ENCODE measurements at places on chromosomes 7 and 10. TPM values are rescaled to one million over a fixed set of nuclear protein-coding genes. Genes with fewer than 3 reads are reported as not detected.

GSDME gene
- 18.9 TPM for total RNA-seq

GRCh38 chr10:53697038-53697437, 924.5 kb upstream of the MBL2 start:
- no peak overlapping the region for H3K27ac ChIP-seq
- DNase-seq: no peak
- no peaks in the 10 kb centered on the region for H3K27me3 ChIP-seq
- no peak overlapping the region for H3K4me3 ChIP-seq
- no peaks in the 10 kb centered on the region for H3K4me1 ChIP-seq

- DNase-seq: no peak
These were observed 18.1 kb downstream of the SHH start for GRCh38 chr7:155794196-155794595.

DNA sequence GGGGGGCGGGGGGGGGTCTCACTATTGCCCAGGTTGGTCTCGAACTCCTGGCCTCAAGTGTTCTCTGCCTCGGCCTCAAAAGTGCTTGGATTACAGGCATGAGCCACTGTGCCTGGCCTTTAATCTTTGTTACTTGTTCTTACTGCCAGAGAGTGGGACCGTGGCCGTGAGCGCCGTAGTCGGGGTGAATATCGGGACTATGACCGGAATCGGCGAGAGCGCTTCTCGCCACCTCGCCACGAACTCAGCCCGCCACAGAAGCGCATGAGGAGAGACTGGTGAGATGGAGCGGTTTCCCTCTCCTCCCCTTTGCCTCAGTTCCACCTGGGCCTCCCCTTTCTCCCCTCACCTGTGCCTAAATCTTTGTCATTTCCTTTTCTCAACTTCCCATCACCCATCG, 6.2 kb downstream of the SRRT start:
- H3K36me3 ChIP-seq: peaks cover 34% of the 10 kb centered on the region
- H3K27ac ChIP-seq: peak overlapping the region; percentile 45
- peaks cover 40% of the 10 kb centered on the region for H3K4me1 ChIP-seq
- no peak for DNase-seq

- no peak overlapping the region for H3K27ac ChIP-seq
- no peak overlapping the region for H3K4me3 ChIP-seq
- no peaks in the 10 kb centered on the region for H3K27me3 ChIP-seq
- H3K4me1 ChIP-seq: peaks cover 5% of the 10 kb centered on the region
These were observed 490.8 kb upstream of the CELF2 start for GRCh38 chr10:10526846-10527245.

DNA sequence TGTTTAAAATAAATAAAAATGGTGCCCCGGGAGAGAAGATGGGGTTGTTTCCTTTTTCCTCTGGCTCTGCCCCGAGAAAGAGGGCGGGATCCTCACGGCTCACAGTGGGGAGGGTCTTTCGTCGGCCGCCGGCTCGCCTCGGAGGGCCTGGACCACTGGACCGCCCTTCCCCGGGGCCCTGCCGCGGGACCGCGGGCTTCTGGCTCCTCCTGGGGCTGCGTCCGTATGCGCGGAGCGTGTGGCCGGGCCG, 3.5 kb upstream of the IGF2BP3 start:
- peaks cover 11% of the 10 kb centered on the region for H3K27me3 ChIP-seq
- H3K4me1 ChIP-seq: peaks cover 48% of the 10 kb centered on the region
- H3K4me3 ChIP-seq: peak overlapping the region; percentile 97
- DNase-seq: peak; percentile 46

GRCh38 chr10:24528946-24529345, 194.7 kb downstream of the ARHGAP21 start:
- H3K4me3 ChIP-seq: no peak overlapping the region
- no peaks in the 10 kb centered on the region for H3K27me3 ChIP-seq
- no peaks in the 10 kb centered on the region for H3K4me1 ChIP-seq
- no peak overlapping the region for H3K27ac ChIP-seq

- no peaks in the 10 kb centered on the region for H3K36me3 ChIP-seq
- H3K27ac ChIP-seq: no peak overlapping the region
These were observed 71.8 kb downstream of the SMURF1 start for GRCh38 chr7:99072126-99072525.

- no peaks in the 10 kb centered on the region for H3K27me3 ChIP-seq
- no peak for DNase-seq
- peak overlapping the region; percentile 7 for H3K4me3 ChIP-seq
- peak overlapping the region; percentile 6 for H3K27ac ChIP-seq
These were observed 9.2 kb downstream of the PFKFB3 start for GRCh38 chr10:6211671-6212635.

DNA sequence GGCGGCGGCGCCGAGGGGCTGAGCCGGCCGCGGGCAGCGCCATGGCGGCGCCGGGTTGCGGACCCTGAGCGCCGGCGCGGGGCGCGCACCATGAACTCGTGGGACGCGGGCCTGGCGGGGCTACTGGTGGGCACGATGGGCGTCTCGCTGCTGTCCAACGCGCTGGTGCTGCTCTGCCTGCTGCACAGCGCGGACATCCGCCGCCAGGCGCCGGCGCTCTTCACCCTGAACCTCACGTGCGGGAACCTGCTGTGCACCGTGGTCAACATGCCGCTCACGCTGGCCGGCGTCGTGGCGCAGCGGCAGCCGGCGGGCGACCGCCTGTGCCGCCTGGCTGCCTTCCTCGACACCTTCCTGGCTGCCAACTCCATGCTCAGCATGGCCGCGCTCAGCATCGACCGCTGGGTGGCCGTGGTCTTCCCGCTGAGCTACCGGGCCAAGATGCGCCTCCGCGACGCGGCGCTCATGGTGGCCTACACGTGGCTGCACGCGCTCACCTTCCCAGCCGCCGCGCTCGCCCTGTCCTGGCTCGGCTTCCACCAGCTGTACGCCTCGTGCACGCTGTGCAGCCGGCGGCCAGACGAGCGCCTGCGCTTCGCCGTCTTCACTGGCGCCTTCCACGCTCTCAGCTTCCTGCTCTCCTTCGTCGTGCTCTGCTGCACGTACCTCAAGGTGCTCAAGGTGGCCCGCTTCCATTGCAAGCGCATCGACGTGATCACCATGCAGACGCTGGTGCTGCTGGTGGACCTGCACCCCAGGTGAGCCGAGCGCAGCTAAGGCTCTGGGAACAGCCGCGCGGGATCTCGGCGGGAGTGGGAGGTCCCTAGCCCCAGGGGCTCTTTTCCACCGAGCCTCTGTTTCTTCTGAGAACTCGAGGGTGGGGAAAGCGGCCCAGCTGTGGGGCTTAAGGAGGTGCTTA, at the start of gene GPR26:
Gene GPR26 (plus strand): TSS at position 38 of the 919 bp plus-strand sequence. CDS start 53 bp downstream, at position 91.
- no peaks in the 10 kb centered on the region for H3K4me1 ChIP-seq
- H3K27ac ChIP-seq: no peak within 1 kb of the TSS
- peaks cover 95% of the 10 kb centered on the region for H3K27me3 ChIP-seq
- DNase-seq: peak; percentile 4
- H3K4me3 ChIP-seq: peak within 1 kb of the TSS; percentile 34

- H3K4me3 ChIP-seq: no peak overlapping the region
- H3K36me3 ChIP-seq: no peaks in the 10 kb centered on the region
- no peaks in the 10 kb centered on the region for H3K27me3 ChIP-seq
These were observed 70.2 kb upstream of the FERD3L start for GRCh38 chr7:19215412-19215811.

CLRN3 gene
- total RNA-seq: not detected

SLC16A9 gene
- total RNA-seq: 23.1 TPM

VIPR2 gene
- total RNA-seq: 0.09 TPM

GRCh38 chr7:5360971-5361370, 62.7 kb downstream of the TNRC18 start:
- no peak overlapping the region for H3K4me3 ChIP-seq
- no peaks in the 10 kb centered on the region for H3K27me3 ChIP-seq
- H3K27ac ChIP-seq: no peak overlapping the region
- H3K4me1 ChIP-seq: peaks cover 3% of the 10 kb centered on the region
- DNase-seq: no peak

- H3K4me3 ChIP-seq: no peak overlapping the region
- DNase-seq: no peak
- peaks cover 6% of the 10 kb centered on the region for H3K36me3 ChIP-seq
These were observed 986 bp upstream of the FSCN3 start for GRCh38 chr7:127592550-127592949.

- no peaks in the 10 kb centered on the region for H3K36me3 ChIP-seq
- peak overlapping the region; percentile 38 for H3K27ac ChIP-seq
- peak; percentile 78 for DNase-seq
- H3K27me3 ChIP-seq: peaks cover 81% of the 10 kb centered on the region
These were observed 62.3 kb upstream of the LBX1 start for GRCh38 chr10:101291331-101292193.

CCDC172 gene
- total RNA-seq: not detected

PNLIPRP3 gene
- total RNA-seq: not detected

EIF5AL1 gene
- 0.21 TPM for total RNA-seq

GRCh38 chr7:73827567-73828106, 3.2 kb upstream of the CLDN4 start:
- H3K27ac ChIP-seq: no peak overlapping the region
- H3K36me3 ChIP-seq: no peaks in the 10 kb centered on the region
- peaks cover 6% of the 10 kb centered on the region for H3K27me3 ChIP-seq
- no peak overlapping the region for H3K4me3 ChIP-seq
- peaks cover 33% of the 10 kb centered on the region for H3K4me1 ChIP-seq

ZNF775 gene
- 16.5 TPM for total RNA-seq

Measured in neural crest cell (in vitro differentiated cells).